ENCODE measurements at places on chromosomes 2 and 18.

DNA sequence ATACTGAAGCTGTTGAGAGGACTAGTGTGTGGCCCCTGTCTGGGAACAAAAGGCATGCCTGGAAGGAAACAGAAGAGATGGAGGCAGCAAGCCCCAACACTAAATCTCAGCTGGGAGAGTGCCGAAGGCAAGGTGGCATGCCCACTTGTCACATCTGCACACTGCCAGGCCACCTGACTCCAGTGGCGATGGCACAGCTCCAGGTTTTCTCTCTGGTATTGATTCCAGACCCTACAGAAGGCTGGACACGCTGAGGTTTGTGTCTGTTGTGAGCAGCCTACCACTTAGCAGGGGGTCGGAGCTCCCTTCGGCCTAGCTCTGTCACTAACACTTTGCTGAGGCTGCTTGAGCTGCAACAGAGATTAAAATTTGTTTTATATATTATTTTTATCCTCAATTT is 307.3 kb downstream of the TDRD15 start:
- DNase-seq, result no peak

DNA sequence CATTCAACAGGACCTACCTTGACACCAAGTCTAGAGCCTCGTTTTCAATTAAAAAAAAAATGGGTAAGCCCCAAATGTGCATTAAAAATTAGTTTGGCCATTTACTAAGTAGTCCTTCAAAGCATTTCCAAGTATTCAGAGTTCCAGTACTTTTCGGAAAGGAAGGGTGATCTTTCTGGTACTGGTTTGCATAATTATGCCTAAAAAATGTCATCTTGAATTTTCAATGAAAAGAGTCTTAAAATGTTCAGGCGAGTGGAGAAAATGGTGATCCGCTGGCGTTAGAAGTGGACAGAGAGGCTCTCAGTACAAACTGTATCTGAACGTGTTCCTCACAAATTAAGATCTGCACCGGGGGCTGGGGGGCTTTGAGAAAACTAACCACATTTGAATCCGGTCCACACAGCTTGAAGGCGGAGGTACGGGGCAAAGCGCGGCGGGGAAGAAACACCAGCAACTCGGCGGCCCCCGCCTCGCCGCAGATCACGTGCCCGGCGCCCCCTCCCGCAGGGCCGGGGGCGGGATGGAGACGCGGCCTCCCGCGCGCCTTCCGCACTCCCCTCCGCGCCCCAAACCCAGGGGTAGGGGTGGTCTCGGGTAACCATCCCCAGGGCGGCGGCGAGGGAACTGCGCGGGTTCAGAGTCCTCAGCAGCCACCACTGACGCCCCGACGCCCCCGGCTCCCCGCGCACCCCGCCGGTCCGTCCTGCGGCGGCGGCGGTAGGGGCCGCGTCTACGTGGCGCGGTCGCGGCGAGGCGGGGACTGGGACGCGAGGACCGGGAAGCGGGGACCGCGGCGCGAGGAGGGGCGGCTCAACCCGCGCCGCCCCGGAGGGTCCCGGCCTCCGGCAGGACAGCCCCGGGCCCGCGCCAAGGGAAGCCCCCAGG is 564 bp downstream of the LPIN2 start:
- peak; percentile 29 for DNase-seq

- no peak for DNase-seq
Measured at GRCh38 chr2:767440-767839, 90.2 kb upstream of the TMEM18 start.

DNA sequence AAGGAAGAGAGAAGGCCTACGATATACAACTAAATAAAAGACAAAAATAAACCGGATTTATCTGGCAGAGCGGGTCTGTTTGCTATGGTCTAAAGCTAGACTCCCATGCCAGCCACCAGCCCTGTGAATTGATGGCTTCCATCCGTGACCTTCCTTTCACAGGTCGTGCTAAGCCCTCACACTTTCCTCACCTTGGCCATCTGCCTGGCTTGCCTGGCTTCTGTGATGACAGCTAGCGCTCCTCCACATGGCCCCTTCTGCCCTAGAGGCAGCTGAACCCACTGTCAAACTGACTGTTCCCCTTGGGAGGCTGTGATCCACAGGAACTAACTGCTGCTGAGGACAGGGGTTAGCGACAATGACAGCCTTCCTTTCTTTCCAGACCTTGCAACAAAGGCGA is 32.5 kb downstream of the GAREM1 start:
- DNase-seq, result no peak

DNA sequence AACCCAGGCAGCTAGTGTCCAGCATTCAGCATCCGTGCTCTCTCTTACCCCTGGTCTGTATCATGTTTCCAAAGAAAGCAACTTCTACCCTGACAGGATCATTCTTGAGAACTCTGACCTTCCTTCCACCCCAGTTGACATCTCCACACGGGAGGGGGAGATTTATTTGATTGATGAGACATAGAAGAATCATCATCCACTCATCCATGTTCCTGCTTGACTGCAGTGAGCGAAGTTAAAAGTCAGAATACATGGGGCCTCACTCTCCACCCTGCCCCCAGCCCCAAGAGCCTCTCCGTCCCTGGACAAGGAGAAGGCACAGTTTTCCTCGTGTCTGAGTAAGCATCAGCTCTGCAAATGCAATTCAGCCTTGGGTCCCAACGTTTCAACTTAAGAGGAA is 356.0 kb upstream of the TNP1 start:
- DNase-seq, result no peak

- DNase-seq, result no peak
Measured at GRCh38 chr2:219447242-219448098, 12.8 kb downstream of the SPEG start.

DNA sequence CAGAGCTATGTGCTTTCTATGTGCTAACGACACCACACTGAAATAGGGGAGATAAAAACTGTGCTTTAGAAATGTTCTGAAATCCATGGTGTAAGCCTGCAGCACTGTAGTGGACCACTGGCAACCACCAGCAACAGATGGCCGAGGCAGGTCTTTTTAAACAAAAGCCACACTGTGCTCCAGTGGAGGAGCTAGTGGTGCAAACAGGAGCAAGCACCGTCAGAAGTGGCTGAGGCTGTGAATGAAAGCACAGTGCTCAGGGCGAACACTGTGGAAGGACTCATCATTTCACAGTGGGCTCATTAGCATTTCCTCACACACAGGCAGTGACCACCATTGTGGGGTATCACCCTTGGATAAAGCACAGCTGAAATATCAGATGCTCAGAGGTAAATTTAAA is 22.9 kb upstream of the MTX2 start:
- DNase-seq, result no peak

GRCh38 chr2:147288131-147288530 is 556.7 kb upstream of the ACVR2A start:
- no peak for DNase-seq

GRCh38 chr2:120538691-120539423 is 192.9 kb downstream of the INHBB start:
- DNase-seq, result no peak

DNA sequence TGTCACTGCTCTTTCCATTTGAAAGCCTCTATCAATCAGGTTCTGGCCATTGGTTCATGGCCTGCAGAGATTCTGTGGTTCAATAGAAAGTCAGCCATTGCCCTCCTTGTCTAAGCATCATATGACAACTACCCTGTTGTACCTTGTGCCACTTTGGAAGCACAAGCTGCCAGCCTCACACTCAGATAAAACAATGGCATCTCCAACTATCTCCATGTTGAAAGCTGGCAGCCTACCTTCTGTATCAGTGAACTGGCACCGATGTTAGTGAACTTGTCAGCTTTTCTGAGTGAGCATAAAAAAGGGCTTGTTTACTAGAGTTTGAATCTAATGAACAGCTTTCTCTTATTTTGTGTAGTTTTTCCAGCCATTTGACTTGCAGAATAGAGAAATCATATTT is 203.3 kb upstream of the SESTD1 start:
- no peak for DNase-seq

DNA sequence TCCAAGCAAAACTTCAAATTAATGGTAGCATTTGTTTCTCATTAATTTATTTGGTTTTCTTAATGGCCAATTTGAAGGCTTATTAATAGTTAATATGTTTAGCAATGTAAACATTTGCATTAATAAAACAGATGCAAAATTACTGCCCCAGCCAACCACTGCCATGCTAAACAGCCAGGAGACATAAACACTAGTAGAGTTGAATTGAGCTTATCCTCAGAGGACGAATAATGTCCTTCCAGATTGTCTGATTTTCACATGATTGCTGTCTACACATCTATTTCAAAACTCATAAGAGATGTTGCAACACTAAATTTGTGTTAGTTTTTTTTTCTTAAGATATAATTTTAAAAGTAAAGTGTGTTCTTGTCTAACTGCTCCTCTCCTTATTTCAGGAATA is 128.5 kb downstream of the DCC start:
- DNase-seq, result no peak

GRCh38 chr18:22932885-22933205 is 283 bp upstream of the RBBP8 start:
- no peak for DNase-seq

DNA sequence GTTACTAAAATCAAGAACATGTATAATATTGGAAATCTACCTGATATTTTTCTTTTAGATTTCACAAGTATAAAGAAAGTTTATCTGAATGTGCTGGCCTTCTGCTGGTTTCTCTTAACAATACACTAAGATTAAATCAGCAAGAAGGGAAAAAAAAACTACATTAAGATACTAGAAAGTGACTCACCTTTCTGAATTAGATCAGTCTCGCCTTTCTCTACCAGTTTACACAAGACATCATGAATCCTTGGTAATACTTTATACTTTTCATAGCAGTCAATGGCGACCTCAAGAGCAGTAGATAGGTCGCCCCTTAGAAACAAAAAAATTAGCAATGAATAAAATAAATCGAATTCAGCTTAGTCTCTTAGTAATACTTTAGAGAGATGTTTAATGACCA is 61.2 kb downstream of the LRPPRC start:
- DNase-seq, result no peak

- DNase-seq, result no peak
Measured at GRCh38 chr18:35484034-35484433, 13.7 kb downstream of the INO80C start.

DNA sequence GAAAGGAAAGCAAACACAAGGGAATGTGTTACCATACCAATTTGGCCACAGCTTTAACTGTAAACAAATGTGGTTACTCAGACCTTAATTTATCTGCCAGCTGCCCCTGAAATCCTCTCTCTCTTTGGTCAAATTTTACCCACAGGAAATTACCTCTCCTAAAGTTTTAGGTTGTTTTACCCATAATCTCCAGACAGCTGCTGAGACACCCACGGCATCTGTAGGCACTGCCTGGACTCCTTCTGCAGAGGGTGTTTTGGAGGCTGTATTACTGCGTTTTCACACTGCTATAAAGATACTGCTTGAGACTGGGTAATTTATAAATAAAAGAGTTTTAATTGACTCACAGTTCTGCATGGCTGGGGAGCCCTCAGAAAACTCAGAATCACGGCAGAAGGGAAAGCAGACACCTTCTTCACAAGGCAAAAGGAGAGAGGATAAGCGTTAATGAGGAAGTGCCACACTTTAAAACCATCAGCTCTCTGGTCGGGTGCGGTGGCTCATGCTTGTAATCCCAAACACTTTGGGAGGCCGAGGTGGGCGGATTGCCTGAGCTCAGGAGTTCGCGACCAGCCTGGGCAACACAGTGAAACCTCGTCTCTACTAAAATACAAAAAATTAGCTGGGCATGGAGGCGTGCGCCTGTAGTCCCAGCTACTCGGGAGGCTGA is 677.5 kb upstream of the FSHR start:
- DNase-seq, result no peak

DNA sequence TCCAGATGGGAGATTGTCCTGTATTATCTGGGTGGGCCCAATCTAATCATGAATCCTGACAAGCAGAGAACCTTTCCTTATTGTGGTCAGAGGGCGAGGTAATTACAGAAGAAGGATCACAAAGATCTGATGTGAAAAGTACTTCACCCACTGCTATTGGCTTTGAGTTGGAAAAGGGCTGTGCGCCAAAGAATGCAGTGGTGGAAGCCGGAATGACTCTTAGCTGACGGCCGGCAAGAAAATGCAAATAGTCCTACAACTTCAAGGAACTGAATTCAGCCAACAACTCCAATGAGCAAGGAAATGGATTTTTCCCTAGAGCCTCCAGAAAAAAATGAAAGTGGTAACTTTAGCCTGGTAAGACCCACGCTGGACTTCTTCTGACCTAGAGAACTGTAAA is 67.3 kb downstream of the CTNNA2 start:
- DNase-seq, result no peak

DNA sequence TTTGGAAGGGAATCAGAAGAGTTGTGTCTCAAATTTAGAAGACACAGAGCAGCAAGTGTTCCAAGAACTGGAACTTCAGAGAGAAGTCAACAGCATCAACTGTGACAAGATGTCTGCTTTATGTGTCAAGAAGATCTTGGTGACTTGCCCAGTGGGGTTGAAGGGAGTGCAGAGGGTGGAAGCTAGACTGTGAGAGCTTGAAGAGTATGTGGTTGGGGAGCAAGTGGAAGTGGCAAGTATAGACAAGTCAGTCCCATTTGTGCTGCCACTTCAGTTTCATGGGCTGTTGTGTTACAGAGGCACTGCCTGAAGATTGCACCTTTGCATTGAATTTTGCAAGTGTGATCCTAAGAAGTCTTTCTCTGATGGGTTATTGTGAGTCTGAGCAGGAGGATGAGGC is 68.7 kb upstream of the MC2R start:
- DNase-seq, result no peak

GRCh38 chr2:241036397-241036963 is 38.1 kb downstream of the SNED1 start:
- DNase-seq, result peak; percentile 49

GRCh38 chr2:218960309-218961165 is 1.1 kb downstream of the CDK5R2 start:
- no peak for DNase-seq

DNA sequence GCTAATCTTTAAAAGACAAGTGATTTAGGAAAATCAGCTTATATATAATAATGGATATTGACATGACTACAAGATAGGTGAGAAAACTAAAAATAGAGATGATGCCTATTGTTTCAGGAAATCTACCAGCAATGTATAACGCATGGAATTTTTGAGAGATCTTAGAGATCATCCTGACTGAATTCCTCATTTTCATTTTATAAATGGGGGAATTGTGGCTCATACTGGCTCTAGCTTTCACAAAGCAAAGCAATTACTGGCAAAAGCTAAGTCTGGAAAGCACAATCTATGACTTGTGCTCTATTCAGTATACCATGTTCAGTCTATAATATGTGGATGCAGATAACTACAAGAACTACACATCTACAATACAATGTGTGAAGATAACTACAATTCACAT is 51.9 kb upstream of the FANCL start:
- DNase-seq, result no peak

GRCh38 chr2:66553370-66553769 is 118.4 kb downstream of the MEIS1 start:
- no peak for DNase-seq

- no peak for DNase-seq
Measured at GRCh38 chr2:25825238-25825637, 53.0 kb downstream of the ASXL2 start.

Data from T-helper 1 cell (primary cell).